Activated T-cell treated with anti-CD3 and anti-CD28 coated beads, Interleukin-2, amount 50 U/mL, for 24 hours (primary cell): ENCODE measurements at places on chromosomes 11 and 22.

- DNase-seq = no peak
- no peaks in the 10 kb centered on the region for H3K36me3 ChIP-seq
- no peaks in the 10 kb centered on the region for H3K4me1 ChIP-seq
- H3K27ac ChIP-seq = no peak overlapping the region
These were observed 53.2 kb downstream of the IRAG1 start for GRCh38 chr11:10640308-10640707.

- no peak for DNase-seq
- H3K36me3 ChIP-seq = no peaks in the 10 kb centered on the region
- no peak overlapping the region for H3K4me3 ChIP-seq
- peaks cover 16% of the 10 kb centered on the region for H3K4me1 ChIP-seq
These were observed 90.8 kb upstream of the PARVA start for GRCh38 chr11:12286606-12287005.

DNA sequence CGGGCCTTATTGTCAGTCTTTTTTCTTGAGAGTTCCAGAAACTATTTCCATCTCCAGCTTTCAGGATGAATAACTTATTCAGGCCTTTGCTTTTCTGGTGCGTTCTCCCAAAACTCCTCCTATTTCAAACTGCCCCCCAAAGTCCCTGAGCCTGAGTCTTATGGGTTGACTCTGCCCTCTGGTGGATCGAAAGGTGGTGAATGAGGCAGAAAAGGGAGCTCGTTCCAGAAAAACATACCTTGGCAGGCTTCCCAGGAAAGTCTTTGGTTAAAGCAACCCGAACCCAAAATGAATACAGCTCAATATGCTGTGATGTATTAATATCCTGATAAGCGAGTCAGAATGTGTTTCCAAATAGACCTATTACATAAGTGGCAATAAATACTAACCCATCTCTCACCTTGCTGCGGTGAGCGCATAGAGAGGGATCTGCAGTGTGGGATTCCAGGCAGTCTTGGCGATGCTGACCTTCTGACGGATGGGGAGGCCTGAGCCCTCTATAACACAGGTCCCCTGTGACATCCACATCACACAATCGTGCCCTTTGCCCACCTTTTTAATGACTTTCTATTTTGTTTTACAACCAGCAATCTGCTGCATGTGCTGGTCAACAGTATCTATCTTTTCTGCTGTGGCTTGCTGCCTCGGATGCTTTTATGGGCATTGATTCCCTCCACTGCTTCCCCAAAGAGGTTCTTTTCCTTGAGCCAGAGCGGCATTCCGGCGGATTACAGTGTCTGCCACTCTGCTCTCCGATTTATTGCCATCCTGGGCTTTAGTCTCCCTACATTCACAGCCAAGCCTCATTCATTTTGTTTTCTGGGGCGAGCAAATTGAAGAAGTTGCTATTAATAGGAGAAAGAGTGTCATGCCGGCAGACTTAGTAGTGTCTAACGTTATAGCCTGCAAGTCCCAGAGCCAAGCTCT lies 756.8 kb downstream of the NTM start:
- H3K27me3 ChIP-seq = peaks cover 8% of the 10 kb centered on the region
- no peak for DNase-seq
- no peaks in the 10 kb centered on the region for H3K4me1 ChIP-seq

- no peaks in the 10 kb centered on the region for H3K27me3 ChIP-seq
- no peak for DNase-seq
- H3K27ac ChIP-seq = no peak overlapping the region
- H3K4me1 ChIP-seq = no peaks in the 10 kb centered on the region
- H3K36me3 ChIP-seq = no peaks in the 10 kb centered on the region
These were observed 857.0 kb downstream of the KCNA4 start for GRCh38 chr11:29159552-29160465.

GRCh38 chr22:45453764-45454163 lies 40.3 kb downstream of the RIBC2 start:
- no peaks in the 10 kb centered on the region for H3K4me1 ChIP-seq
- DNase-seq = no peak
- H3K27me3 ChIP-seq = peaks cover 15% of the 10 kb centered on the region
- no peak overlapping the region for H3K27ac ChIP-seq
- H3K36me3 ChIP-seq = no peaks in the 10 kb centered on the region

DNA sequence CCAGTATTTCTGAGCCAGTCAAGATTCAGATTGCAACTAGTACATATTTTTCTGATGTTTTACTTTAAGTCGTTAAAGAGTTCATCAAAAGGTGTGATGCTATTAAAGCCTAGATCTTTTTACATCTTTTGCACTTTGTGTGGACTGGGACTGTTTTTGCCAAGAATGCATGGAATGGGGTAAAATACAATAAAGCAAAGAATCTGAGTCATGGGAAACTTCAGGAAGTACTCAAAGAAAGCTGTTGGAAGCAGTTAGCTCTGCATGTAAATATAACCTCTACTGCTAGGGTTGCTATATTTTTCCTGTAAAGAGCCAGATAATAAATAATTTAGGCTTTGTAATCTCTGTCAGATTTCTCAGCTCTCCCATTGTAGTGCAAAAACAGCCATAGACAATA lies 20.9 kb downstream of the ATXN10 start:
- H3K4me3 ChIP-seq = no peak overlapping the region
- H3K27me3 ChIP-seq = no peaks in the 10 kb centered on the region
- DNase-seq = no peak

DNA sequence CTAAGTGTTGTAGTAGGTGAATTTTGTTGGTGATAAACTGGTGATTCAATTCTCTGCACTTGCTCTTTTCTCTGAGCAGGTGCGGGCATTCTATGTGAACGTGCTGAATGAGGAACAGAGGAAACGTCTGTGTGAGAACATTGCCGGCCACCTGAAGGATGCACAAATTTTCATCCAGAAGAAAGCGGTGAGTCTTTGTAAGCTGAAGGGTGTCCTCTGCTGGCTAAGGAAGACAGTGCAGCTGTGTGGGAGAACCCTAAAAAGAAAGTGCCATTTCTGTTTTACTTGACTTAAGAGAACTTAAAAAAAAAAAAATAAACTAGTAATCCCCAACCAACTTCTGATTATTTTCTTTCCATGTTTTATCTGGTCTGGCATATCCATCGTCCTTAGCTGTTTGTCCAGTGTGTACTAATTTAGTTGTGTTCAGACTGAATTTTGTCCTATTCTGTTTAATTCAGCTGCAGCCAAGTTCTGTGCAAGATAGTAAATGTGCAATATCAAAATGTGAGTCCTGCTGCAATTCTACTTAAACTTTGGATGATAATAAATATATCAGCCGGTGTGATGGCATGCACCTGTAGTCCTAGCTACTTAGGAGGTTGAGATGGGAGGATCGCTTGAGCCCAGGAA lies 29.6 kb downstream of the CAT start:
- H3K4me1 ChIP-seq = peaks cover 6% of the 10 kb centered on the region
- no peaks in the 10 kb centered on the region for H3K27me3 ChIP-seq
- H3K27ac ChIP-seq = no peak overlapping the region
- DNase-seq = peak; percentile 46
- no peak overlapping the region for H3K4me3 ChIP-seq

DNA sequence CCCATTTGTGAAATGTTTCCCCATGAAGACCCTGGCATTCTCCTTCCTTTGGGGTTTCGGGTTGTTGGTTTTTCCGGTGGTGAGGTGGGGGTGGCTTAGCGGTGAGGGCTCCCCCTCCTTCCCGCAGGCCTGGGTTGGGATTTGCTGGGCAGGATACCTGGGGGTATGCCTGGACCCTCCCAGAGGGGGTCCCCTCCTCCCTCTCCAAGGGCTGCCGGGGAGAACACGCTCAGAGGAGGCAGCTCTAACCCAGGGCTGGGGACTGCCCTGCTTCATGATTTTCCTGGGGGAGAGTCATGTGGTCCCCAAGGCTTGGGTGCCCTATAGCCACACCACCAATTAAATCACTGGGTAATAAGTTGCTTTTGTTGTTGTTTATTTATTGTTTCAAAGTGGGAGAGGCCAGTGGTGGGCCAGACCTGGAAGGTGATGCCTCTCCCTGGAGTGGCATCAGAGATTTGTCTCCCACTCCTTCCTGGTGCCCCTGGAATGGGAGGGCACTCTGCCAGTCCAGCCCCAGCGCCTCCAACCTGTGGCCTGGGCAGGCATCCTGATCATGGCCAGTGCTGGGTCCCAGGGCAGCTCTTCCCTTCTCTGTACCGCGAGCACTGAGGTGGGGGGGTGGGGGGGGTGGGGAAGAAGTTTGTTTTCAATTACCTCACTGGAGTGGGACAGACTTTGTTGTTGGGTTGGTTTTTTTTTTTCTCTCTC lies 1.3 kb upstream of the CLCF1 start:
- H3K27me3 ChIP-seq = peaks cover 34% of the 10 kb centered on the region
- peak overlapping the region; percentile 76 for H3K4me3 ChIP-seq
- no peaks in the 10 kb centered on the region for H3K36me3 ChIP-seq
- H3K4me1 ChIP-seq = peaks cover 35% of the 10 kb centered on the region

GRCh38 chr11:64367931-64368672 lies 9.1 kb downstream of the RPS6KA4 start:
- no peak overlapping the region for H3K4me3 ChIP-seq
- no peaks in the 10 kb centered on the region for H3K27me3 ChIP-seq
- peaks cover 76% of the 10 kb centered on the region for H3K36me3 ChIP-seq
- no peak for DNase-seq
- H3K27ac ChIP-seq = no peak overlapping the region

DNA sequence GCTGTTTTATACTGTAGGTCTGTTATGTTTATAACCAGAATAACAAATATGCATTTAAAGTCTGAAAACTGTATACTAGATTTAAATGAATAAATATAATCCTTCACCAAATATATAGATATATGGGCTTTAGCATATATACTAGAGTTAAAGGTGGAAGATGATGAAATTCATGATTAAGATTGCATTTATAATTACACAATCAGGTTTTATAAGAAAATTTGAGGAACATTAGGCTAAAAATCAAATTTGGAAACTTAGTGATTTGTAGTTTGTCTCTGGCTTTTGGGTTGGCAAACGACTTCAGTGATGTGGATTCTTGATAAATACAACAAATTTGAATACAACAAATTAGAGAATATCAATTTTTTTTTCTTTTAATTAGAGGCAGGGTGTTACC lies 10.0 kb downstream of the BCL2L13 start:
- peaks cover 6% of the 10 kb centered on the region for H3K4me1 ChIP-seq
- H3K36me3 ChIP-seq = peaks cover 31% of the 10 kb centered on the region
- H3K27me3 ChIP-seq = no peaks in the 10 kb centered on the region
- DNase-seq = no peak
- H3K27ac ChIP-seq = no peak overlapping the region
- H3K4me3 ChIP-seq = no peak overlapping the region

DNA sequence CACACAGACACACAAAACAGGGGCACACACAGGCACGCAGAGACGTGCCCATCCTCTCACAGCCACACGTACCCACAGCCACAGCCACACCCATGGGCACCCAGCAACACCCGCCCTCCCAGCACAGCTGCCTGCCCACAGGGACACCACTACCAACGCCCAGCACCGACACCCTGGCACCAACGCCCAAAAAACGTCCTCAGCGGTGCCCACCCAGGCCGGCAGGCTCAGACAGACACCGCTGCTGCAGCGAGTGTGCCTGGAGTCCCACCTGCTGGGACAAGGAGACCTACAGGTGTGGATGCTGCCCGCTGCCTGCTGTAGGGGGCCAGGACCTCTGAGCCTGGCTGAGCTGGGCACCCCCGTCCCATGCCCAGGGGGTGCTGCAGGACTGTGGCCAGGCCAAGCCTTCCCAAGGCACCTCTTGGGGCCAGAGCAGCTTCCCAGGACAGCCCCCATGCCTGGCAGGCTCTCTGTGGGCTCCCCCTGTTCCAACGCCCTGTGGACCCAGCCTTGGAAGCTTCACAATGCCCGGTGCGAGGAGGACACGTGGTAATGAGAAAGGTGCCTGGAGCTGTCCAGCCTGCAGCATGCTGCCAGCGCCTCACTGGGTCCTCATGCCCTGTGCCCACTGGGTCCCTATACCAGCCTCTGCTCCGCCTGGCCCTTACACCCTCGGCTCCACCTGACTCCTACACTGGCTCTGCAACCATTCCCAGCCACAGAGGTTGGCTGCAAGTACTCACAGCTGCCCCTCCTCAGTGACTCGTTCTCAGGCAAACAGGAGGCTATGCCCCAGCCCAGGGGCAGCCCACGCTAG lies 45.8 kb upstream of the TH start:
- H3K27me3 ChIP-seq = no peaks in the 10 kb centered on the region
- no peak overlapping the region for H3K27ac ChIP-seq

DNA sequence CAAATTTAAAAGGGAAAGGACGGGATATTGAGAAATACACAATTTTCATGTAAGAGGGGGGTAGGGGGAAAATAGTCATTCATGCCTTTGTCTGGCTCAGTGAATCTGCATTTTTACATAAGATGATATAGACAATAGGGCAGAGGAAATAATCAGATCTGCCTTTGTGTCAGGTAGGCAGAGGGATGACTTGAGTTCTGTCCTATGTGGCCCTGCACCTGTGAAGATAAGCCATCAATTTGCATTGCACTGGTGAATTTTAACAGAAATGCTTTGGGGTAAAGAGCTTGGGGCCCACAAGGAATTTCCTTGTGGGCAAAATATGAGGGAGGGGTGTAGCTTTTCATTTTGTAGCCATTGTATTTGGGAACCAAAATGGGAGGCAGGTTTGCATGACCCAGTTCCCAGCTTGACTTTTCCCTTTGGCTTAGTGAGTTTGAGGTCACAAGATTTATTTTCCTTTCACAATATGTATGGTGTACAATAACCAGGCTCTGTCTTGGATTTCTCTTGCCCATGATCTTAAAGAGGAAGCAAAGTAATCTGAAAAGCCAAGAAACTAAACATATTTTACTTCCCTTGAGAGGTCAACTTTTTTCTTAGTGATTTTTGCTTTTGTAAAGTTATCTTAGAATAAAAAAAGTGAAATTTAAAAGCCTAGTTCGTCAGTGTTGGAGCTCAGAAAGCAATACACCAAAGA lies 77.7 kb upstream of the SORL1 start:
- DNase-seq = no peak
- no peaks in the 10 kb centered on the region for H3K36me3 ChIP-seq
- no peak overlapping the region for H3K27ac ChIP-seq
- H3K4me1 ChIP-seq = peaks cover 66% of the 10 kb centered on the region
- no peaks in the 10 kb centered on the region for H3K27me3 ChIP-seq

- no peak overlapping the region for H3K4me3 ChIP-seq
- no peak overlapping the region for H3K27ac ChIP-seq
- peak; percentile 62 for DNase-seq
- no peaks in the 10 kb centered on the region for H3K4me1 ChIP-seq
These were observed 18.1 kb upstream of the KLHL35 start for GRCh38 chr11:75450826-75451821.

DNA sequence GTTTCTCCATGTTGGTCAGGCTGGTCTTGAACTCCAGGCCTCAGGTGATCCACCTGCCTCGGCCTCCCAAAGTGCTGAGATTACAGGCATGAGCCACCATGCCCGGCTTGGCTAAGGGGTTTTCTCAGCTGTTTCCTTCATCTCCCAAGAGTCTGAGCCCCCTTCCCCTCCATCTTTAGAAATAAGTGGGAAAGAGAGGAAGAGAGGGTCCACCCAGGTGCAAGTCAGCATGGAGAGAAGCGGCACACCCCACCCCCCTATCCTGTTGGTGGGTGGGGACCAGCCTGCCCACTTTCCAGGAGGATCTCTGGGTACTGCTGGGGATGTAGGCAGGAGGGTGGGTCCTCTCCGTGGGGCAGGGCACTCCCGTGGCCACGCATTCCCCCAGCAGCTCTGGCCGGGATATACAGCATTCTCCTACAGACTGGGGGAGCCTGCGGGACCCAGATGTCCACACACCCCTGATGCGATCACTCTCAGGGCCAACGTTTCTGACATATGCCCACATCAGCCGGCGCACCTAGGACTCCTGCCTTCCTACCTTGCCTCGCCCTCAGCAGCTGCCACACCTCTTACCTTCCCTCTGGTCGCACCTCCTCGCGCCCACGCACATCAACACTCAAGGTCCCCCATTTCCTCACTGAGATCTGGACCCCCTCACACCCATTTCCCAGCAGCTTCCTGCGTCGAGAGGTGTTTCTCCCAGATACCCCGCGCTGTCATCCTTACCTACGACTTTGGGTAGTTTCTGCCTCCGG lies 8.9 kb downstream of the SCARF2 start:
- peak overlapping the region; percentile 72 for H3K4me3 ChIP-seq
- no peak overlapping the region for H3K27ac ChIP-seq
- DNase-seq = peak; percentile 25
- H3K36me3 ChIP-seq = no peaks in the 10 kb centered on the region
- peaks cover 25% of the 10 kb centered on the region for H3K4me1 ChIP-seq
